ENCODE measurements at places on chromosomes 7 and 10.

- no peak for DNase-seq
Observed at GRCh38 chr7:111438369-111439289, 123.7 kb downstream of the IMMP2L start.

GRCh38 chr7:4102231-4102841 is 579.8 kb upstream of the FOXK1 start:
- no peak for DNase-seq

DNA sequence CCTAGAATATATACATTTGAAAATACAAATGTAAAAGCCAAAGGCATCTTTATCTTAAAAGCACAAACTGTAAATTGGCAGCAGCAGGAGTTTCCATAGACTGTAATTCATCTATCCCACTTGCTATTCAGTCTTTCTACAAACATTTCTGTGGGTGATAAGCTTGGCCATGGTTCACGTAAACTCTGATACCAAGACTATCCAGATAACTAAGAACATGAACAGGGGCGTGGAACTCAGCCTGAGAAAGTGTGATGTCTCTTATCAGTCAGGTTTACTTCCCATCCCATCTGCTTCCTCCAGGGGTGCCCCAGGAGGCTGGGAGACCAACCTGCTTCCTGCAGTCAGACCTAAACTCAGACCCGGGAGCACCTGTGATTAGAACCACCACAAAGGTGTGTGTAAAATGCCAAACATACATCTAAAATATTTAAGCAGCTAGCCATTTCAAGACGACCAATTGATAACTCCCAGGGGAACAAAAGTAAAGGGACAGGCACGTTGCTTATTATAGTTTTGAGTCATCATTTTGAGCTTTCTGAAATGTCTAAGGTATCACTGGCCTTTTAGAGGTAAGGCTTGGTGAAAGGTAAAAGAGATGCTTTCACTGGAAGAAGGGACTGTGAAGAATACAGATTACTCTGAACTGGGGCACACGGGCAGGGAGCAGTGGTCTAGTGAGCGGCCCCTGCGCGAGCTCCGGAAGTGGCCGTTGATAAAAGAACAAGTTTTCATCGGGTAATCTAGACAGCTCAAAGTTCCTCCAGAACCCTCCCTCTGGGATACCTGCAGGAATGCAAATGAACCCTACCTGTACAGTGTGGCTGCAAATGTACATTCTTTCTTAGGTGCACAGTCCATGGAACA is 51.5 kb downstream of the RSU1 start:
- DNase-seq = no peak

DNA sequence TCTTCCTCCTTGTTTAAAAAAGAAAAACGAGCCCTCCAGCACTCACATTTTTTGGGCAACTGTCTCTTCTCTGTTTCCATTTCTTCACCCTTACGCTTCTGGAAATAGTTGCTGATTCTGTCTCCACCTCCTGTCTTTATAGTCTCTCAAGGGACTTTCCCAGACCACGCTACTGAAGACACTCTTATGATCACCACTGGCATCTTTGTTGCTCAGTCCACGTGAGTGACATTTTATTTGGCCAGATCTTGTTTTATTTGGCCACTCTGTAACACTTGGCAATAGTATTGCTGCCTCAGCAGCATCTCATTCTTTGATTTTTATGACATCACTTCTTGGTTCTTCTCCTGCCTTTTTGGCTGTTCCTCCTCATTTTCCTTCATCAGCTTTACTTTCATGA is 21.6 kb upstream of the NME8 start:
- DNase-seq = no peak

DNA sequence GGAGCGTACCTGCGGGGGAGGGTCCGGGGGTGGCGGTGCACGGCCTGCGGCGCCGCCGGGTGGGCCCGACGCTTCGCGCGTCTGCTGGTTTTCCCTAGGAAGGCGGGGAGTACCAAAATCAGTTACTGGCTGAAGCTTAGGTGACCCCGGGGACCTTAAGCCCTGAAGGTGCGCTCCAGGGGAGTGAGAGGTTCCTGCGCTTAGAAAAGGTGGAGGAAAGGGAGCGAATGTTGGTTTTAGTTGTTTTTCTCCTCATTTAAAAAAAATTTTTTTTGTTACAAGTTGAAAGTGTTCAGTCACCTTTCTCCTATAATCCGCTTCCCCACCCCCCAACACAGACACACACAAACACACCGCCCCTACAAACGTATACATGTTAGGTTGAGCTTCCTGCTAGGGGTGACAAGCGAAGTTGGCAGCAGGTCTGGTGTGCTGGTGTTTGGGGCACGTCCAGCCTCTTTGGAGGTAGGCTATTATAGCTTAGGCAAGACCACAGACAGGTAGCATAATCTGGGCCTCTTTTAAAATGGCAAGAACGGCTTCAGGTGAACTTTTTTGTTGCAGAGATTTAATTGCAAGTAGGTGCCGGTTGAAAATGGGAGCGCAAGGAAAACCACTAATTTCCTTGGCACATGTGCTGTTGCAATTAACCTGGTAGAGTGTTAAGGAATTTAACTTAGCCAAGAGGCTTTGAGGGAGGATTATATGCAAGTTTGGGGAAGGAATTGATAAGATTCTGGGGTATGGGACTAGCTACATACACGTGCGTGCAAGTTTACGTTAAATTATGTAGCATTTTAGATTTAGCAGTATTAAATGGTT is 945 bp downstream of the ADD3 start:
- peak; percentile 21 for DNase-seq

DNA sequence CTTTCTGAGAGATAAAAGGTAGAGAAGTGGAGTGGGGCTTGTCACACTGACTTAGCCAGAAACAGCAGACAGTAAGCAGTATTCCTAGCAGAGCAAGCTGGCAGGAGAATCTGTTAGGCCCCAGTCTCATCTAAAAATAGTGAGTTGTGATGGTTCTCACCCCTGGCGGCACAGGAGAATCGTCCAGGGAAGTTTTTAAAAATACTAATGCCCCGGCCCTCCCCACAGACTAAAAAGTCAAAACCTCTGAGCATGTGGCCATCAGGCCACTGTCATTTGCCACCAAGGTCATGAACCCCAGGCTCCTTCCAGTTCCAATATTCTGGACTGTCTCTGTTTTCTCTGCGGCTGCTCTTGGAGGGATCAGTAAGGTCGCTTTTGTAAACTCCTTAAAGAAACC is 34.0 kb downstream of the LYZL1 start:
- DNase-seq = no peak

DNA sequence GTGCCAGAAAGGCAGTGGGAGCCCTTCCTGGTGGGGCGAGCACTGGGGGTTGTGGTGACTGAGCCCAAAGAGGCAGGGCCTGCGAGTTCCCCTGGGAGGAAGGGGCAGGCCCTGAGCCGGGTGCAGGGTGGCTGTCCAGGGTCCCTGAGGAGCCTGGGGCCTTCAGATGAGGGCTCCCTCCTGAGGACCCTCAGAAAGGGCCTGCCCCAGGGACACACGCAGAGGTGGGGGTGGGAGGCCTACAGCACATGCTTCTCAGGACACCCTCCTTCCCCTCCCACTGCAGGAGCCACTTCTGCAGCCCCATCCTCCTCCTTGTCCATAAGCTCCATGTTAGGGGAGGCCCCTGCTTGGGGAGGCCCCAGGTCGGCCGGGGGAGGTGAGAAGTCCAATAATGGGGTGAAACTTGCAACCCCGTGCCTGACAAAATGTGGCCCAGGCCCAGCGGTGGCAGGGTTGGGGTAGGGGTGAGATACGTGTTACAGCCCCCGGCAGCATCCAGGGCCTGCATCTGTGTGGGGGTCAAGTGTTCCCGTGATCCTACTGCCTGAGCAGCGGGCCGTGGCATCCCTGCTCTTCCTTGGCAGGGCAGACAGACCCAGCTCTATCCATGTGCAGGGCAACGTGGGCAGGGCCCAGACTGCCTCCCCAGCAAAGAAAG is 31.8 kb upstream of the RET start:
- DNase-seq = no peak

- no peak for DNase-seq
Observed at GRCh38 chr10:60314069-60314940, 75.4 kb downstream of the ANK3 start.

DNA sequence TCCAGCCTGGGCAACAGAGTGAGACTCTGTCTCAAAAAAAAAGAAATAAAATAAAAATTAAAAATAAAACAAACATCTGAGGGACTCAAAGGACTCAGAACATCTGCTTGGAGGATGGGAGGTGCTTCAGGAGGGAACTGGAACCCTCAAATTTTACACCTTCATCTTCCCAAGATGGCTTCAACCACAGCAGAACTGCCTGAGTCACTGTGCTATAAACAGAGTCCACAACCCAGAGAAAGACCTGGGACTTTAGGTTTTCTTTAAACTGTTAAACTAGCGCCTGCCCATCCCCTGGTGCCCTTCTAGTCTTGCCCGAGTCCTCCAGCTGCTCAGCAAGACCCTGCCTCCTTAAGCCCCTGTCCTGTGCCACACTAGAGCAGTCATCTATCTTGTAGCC is 40.8 kb downstream of the RGS10 start:
- DNase-seq = peak; percentile 45

- no peak for DNase-seq
Observed at GRCh38 chr10:48981310-48981907, 41.8 kb upstream of the LRRC18 start.

DNA sequence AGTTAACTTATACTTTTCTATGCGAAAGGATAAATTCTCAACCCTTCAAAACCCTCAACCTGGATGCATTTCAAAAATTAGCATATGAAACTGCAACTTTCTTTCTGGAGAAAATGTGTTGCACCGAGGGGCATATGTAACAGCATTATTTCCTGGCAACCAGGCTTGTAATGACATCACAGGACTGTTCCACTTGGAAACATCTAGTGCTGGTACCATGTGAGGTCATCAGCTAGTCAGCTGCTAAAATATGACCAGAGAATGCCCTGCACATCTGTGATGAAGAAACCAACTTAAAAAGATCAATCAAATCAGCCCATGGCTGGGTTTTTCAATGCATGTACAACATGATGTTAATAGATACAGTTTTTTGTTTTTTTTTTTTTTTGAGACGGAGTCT is 40.0 kb downstream of the FGFR2 start:
- no peak for DNase-seq

GRCh38 chr7:67821116-67821515 is 824.5 kb downstream of the TYW1 start:
- no peak for DNase-seq

GRCh38 chr10:44366941-44367630 is 17.8 kb downstream of the CXCL12 start:
- DNase-seq = no peak

DNA sequence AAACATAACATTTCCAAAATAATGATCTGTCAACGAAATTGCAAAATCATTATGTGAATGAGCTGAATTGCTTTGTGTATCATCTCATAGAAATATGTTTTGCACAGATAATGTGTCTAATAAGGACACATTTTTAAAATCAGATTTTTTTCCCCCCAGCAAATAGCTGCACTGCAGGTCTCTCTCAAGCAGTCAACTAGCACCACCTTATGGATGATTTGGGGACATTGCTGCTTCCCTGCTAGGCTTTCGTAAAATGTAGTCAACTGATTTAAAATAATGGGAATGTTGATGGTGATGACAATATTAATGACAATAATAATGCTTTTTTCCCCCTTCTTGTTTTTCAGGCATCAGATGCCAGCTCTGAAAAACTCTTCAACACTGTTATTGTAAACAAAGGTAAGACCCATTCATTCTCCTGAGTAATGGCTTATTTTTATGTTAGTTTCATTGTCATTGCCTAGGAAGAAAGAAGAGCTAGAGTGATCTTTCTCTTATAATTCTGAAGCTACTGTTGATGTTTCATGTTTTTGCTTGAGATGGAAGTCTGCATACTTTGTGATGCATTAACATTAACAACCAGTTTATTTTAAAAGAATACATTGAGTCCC is 433.6 kb upstream of the GALNT17 start:
- DNase-seq = no peak

GRCh38 chr10:120530699-120531098 is 73.7 kb downstream of the PLPP4 start:
- no peak for DNase-seq

- DNase-seq = no peak
Observed at GRCh38 chr7:47318395-47319182, 263.3 kb downstream of the TNS3 start.

DNA sequence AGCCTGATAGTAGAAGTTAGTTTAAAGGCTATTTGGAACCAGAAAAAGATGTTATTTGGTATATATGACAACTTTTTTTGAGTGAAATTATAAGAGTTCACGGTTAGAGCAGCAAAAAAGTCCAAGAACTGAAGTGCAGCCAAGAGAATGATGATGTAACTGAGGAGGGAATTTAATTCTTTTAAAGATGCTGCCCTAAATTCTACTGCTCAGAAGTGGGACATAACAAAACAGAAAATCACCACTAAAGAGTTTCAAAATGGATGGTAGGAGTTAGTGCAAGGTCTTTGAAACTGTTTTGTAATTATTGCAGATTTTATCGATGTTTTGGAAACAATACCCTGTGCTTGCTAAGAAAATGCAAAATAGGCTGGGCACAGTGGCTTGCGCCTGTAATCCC is 6.5 kb downstream of the SAMD8 start:
- DNase-seq = no peak

- no peak for DNase-seq
Observed at GRCh38 chr10:87733081-87733480, 73.4 kb downstream of the PAPSS2 start.

All from T-helper 2 cell (primary cell).